ENCODE measurements at places on chromosomes 3 and 15.

GRCh38 chr15:42133886-42134502, 22.4 kb downstream of the PLA2G4F start:
- DNase-seq = no peak

- no peak for DNase-seq
These were observed 635.4 kb upstream of the NECTIN3 start for GRCh38 chr3:110436209-110436608.

DNA sequence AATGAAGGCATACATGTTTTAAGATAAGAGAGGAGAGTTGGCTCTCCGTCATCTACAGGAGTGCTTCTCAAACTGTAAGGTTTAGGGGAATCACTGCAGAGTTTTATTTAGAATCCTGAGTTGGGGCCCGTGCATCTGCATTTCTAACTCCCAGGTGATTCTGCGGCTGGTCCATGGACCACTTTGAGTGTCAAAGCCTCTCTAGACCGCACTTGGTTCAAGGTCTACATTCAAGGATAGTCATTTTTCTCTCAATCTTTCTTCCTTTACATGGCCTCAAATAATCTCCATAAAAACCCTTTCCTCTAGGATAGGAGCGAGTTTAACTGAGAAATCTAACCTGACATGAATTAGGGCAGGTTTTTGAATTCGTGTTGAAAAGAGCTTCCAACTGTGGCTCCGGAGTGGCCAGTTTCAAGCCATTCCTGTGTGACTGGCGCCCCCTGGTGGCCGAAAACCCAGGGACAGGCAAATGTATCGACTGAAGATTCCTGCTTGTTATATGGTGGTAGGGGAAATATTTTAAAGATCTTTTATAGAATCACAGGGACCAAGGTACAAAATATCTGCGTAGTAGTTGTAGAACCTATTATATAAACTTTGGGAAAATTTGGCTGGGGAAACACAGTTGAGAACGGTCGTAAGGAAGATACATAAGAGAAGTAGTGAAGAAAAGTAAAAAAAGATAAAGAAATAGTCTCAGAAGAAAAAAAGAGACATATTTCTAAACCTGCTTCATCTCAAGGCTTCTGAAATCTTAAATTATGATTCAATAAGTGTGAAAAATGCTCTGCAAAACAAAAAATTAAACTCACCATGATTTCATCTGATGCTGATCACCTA, 11.9 kb downstream of the GABRR3 start:
- peak; percentile 48 for DNase-seq

- DNase-seq = no peak
These were observed 15.1 kb downstream of the ABI3BP start for GRCh38 chr3:100978011-100978659.

DNA sequence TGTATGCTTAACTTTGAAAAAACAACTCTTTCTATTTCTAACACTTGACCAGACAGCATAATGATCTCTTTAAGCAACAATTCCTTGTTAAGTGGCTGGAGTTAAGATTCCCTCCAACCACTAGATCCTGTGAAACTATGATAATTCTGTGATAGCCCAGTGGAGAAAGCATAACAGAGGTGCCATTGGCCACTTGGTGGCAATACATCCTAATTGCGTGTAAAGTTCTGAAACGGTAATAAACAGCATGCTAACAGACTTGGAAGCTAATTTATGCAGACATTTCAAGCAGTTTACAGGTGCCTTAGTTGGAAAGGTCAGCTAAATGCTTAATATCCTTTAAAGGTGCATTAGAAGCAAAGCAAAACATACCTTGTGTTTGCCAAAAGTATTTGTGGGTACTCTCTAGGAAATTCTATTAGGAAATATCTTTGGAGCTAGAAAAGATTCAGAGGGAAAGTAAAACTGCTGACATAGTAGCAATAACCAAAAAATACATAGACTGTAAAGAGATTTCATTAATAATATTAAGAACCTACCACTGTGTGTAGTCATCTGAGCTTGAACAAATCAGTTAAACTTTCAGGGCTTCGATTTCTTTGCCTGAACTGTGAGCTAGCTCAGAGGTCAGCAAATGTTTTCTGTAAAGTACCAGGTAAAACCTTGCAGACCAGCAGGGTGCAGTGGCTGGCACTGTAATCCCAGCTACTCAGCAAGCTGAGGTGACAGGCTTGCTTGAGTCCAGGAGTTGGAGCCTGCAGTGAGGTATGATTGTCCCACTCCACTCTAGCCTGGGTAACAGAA, 19.0 kb upstream of the CSTA start:
- no peak for DNase-seq

- DNase-seq = no peak
These were observed 3.2 kb downstream of the CD276 start for GRCh38 chr15:73687351-73687750.

DNA sequence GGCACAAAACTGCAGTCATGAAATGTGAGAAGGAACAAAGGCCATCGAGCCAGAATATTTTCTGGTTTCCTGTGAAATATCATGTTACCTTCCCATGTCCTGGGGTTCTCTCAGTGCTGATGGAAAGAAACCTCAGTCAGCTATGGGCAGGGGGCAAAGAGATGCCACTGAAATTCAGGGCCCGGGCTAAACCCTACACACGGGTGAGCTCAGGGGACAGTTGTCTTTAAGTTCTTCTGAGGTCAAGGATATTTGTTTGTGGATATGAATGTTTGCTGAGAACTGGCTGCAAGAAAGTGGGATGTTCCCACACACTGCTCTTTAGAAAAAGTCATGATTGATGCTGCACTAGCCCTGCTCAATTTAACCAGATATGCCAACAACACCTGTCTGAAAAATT, 187.2 kb downstream of the MEX3B start:
- DNase-seq = no peak

DNA sequence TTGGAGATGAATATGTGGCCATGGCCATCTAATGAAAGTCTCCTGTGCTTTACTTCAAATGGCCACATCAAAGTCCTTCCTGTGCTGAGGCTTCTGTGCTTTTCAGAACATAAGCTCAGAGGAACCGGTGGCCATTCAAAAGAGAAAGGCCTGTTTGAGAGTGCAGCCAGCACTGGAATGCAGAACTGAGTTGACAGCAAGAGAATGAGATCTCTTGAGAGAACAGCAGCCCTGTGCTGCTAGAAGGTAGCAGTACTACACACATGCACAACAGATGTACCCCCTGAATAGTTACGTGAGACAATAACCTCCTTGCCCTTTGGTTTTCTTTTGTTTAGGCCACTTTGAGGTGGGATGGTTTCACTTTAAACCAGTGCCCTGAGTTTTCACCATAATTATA, 292.5 kb downstream of the PTPRG start:
- DNase-seq = no peak

GRCh38 chr15:67033012-67033411, 32.4 kb upstream of the SMAD3 start:
- DNase-seq = no peak

- no peak for DNase-seq
These were observed 10.3 kb downstream of the CHD2 start for GRCh38 chr15:92910451-92910850.

GRCh38 chr15:67232591-67232990, 21.9 kb downstream of the AAGAB start:
- DNase-seq = no peak

DNA sequence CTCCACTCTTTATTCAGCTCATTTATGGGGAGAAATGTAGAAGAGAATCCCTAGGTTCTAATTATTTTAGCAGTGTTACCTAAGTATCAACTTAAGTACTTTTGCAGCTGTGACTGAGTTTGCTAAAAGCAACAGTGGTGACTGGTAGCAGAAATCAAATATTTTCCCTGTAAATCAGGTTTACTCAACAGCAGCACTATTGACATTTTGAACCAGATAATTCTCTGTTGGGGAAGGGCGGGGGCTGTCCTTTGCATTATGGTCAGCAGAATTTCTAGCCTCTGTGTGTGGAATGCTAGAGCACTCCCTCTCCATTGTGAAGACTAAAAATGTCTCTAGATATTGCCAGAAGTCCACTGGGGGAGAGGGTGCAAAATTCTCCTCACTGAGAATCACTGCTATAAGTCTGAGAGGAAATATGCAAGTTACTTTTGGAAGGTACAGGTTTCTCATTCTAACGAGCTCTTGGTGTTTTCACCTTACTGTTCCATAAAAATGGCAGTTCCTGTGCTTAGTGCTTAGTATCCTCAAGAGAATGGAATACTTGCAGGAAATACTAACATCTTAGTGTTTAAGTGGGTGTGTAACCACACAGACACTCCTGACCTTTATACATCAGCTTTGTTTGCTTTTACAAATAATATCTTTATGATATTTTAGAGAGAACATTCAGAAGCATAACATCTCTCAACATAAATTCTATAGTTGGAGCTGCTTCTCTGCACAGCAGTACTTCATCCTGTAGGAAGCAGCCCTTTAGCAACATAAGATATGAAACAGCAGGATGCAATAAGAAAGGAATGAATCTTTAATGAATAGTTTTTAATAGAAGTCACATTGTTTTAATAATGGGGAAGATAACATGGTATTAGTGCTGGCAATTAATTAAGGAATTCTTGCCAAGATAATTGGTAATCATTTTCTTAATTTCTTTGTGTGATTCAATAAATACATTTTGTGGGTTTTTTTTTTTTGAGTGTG, 246.5 kb upstream of the GOLIM4 start:
- no peak for DNase-seq

GRCh38 chr15:75054172-75054897, 30.9 kb downstream of the PPCDC start:
- no peak for DNase-seq

DNA sequence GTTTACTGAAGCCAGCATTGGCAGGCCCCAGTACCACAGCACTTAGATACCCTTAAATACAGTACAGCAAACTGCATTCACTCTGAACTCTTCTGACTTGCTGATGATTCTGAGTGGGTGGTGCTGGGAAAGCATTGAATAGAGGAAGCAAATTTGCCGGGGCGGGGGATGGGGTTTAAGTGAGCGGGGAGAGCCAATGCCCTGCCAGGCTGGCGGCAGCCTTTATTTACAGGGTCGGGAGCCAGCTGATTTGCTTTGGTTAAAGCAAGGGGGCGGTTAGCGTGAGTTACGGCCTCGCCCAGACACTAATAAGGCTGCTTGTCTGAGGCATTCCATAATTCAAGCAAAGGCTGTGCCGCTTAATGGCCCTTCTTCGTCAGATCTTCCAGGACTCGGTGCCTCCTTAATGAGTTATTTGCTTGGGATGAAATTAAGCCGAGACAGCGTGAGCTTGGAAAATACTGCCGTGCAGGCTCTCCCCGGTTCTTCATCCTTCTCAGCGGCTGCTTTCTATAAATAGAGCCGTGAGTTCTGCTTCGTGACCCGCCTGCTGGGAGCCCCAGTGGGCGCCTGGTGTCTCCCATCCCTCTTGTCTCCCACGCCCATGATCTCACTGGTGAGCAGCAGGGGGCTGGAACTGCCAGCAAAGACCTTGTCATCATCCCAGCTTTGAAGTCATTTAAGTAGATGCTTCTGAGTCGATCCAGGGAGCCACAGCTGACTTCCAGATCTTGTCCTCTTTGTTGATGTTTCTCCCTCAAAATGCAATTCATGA, 25.8 kb downstream of the SPSB4 start:
- DNase-seq = peak; percentile 11

GRCh38 chr15:72068856-72069255, 49.1 kb downstream of the MYO9A start:
- no peak for DNase-seq

- peak; percentile 29 for DNase-seq
These were observed at the start of gene ZNF385D for GRCh38 chr3:21750831-21751391. Gene ZNF385D (minus strand): TSS chr3:21751210. CDS start chr3:21750916, 294 bp downstream.

DNA sequence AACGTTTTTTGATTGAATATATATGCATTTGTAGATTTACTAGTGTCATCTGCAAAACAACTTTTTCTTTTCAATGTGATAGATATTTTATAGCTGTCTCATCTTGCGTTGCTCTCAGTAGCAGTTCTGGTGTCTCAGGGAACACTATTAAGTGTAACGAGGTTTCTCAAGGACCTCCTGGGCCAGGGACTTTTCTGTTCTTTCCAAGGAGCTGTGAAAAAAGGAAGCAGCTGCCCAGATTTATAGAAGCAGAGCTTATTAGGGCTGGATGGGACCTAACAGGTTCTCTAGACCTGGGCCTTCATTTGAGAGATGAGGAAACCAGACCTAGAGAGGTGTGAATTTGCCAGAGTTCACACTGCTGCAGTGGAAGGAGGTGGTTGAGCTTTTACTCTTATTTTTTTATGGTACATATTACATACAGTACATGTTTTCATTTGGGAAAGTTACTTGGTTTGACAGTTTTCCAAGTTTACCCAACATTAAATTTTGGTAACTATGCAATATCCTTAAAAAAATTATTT, 16.1 kb downstream of the MAP2K1 start:
- no peak for DNase-seq

DNA sequence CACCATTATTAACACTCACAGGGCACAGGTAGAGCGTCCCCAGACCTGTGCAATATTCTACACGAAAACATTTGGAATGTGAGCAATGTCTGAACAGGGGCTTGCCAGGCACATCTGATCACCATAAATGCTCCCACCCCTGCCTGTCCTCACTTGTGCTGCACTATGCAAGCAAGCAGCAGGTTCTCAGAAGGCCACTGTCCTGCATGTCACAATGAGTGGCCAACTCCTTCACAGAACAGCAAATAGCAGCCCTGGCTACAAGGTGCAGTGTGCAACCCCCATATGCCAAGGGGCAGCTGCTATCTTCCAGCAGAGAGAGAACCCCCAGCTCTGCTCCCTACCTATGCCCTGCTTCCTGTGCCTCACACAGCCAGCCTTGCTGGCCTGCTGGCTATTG, 32.6 kb downstream of the SEC22C start:
- no peak for DNase-seq

GRCh38 chr3:155919728-155920127, 49.3 kb downstream of the GMPS start:
- DNase-seq = no peak

- DNase-seq = no peak
These were observed 1.9 kb downstream of the GRM7 start for GRCh38 chr3:6862880-6863195.

- DNase-seq = no peak
These were observed 1.0 kb upstream of the ISY1 start for GRCh38 chr3:129161860-129162271.

DNA sequence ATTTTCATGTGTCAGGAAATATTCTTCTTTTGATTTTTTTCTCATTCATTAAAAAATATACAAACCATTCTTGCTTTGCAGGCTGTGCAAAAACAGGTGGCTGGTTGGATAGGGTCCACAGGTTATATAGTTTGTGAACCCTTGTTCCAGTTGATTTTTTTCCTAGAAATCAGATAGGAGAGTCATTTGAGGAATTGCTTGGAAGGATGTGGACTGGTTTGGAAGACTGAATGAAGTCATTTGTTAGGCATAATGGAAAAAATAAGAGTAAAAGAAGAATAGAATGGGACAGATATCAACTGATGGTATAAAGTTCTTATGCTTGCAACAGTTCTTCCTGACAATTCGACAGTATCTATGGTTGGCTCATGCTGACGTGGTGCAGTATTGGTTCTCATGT, 189.4 kb downstream of the PTPRG start:
- DNase-seq = no peak
